ENCODE measurements at places on chromosomes 2 and 18.

GRCh38 chr18:77344786-77345500 is 95.3 kb downstream of the GALR1 start:
- DNase-seq: no peak

GRCh38 chr2:3498783-3499394 is 20.4 kb downstream of the ADI1 start:
- DNase-seq: no peak

DNA sequence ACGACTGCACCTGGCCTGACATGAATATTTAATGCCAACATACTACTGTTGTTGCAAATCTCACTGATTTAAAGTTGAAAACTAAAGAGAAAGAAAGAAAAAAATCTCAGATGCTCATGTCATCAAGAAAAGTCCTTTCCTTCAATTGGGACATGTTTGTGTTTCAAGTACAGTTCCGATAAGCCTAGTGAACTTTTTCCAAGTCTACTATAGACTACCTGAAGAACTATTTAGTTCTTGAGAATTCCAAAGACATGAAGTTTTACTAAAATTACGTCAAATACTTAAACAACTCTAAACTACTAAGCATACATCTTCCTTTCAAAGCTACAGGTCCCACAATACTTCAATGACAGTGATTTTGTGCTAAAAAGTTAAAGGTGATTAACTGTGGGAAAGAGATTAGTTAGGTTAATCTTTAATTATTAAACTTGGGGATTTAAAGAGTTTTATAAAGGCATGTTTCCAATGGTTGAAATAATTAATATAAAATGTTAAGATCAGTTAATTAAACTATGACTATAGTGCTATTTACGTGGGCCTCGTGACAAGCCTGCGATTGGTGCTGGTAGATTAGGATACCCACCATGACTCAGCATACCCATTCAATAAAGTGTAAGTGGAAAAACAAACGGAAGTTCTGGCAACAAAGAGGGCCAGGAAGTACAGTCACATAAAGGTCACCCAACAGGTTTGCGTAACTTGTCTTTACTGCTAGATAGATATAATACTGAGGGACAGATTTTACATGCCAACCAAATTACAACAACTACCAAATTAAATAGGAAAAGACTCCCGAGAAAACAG is 55.5 kb downstream of the SEPTIN10 start:
- peak; percentile 93 for DNase-seq

- DNase-seq: peak; percentile 8
Measured at GRCh38 chr2:23330214-23330613, 54.8 kb upstream of the KLHL29 start.

DNA sequence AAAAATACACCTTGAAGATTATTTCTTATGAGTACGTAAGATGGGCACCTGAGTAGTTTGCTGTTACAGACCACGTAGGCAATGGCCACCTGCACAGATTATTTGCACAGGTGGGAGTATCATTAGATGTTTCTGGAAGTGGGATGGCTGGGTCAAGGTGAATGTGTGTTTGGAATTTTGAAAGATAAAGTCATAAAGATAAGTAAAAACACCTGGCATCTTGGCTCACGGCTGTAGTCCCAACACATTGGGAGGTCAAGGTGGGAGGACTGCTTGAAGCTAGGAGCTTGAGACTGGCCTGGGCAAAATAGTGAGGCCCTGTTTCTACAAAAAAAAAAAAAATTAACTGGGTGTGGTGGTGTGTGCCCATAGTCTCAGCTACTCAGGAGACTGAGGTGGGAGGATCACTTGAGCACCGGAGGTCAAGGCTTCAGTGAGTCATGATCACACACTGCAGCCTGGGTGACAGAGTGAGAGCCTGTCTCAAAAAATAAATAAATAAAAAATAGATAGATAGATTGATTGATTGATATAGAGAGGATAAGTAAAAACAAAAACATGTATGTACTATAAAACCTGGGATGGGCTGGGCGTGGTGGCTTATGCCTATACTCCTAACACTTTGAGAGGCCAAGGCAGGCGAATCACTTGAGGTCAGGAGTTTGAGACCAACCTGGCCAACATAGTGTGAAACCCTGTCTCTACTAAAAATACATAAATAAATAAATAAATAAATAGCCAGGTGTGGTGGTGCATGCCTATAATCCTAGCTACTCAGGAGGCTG is 30.4 kb downstream of the ODC1 start:
- peak; percentile 53 for DNase-seq

GRCh38 chr2:112923967-112924338 is 13.0 kb downstream of the IL37 start:
- DNase-seq: no peak

GRCh38 chr2:386406-387103 is 98.7 kb upstream of the ALKAL2 start:
- DNase-seq: no peak

DNA sequence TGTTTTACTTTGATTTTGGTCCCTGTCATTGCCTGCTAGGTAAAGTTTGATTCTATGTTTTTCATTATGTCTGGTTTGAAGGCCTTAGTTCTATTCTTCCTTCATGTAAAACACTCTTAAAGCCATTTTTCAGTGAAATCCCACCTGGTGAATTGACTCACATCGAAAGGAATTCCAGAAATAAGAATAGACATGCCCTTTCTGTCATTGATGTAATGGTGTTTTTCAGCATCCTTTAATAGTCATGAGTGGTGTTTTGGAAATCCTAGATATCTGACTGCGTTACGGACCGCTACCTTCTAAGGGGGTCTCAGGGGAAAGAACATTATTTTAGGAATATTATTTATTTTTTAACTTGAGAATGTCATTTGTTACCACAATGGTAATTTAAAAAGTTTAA is 104.5 kb upstream of the ZEB2 start:
- no peak for DNase-seq

DNA sequence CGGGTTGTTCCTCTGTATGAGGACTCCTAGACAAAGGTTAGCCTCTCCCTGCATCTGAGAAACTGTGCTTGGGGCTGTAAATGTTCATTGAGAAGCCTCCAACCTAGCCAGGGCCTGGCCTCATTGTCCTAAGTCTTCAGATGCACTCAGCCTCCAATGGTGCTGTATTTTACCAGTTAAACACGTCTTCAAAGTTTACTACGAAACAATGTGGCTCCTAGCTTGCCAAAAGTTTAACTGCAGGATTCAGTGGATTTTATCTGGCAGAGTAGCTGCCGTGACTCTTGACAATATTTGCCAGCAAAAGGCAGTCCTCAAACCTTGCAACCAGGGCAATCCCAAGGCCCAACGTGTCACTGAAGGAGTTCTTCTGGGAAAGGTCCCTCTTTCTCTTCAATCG is 1.1 kb downstream of the PID1 start:
- DNase-seq: no peak

- no peak for DNase-seq
Measured at GRCh38 chr2:226031647-226032501, 632.4 kb downstream of the NYAP2 start.

GRCh38 chr2:209830722-209831465 is 59.3 kb downstream of the UNC80 start:
- no peak for DNase-seq

GRCh38 chr2:177327009-177327408 is 62.5 kb upstream of the NFE2L2 start:
- no peak for DNase-seq

Measured in PC-9 (cell line).